ENCODE measurements at places on chromosomes 11 and 22.

DNA sequence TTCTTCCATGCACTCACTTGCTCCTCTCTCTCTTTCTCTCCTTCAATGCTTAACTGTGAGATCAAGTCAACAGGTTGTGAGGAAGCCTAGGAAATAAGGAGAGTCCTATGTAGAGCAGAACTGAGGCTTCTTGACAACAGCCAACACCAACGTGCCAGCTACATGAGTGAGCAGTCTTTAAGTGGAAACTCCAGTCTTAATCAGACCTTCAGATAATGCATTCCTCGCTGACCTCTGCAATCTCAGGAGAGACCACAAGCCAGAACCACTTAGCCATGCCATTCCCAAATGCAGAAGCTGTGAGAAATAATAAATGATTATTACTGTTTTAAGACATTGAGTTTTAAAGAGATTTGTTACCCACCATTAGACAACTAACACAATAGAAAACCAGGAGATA lies 6.1 kb upstream of the TEAD1 start:
- DNase-seq: no peak

GRCh38 chr11:12287374-12288211 lies 89.8 kb upstream of the PARVA start:
- DNase-seq: peak; percentile 39

- DNase-seq: no peak
These were observed 54.8 kb upstream of the FTH1 start for GRCh38 chr11:62022211-62022610.

GRCh38 chr11:114077482-114078305 lies 18.2 kb downstream of the ZBTB16 start:
- DNase-seq: no peak

DNA sequence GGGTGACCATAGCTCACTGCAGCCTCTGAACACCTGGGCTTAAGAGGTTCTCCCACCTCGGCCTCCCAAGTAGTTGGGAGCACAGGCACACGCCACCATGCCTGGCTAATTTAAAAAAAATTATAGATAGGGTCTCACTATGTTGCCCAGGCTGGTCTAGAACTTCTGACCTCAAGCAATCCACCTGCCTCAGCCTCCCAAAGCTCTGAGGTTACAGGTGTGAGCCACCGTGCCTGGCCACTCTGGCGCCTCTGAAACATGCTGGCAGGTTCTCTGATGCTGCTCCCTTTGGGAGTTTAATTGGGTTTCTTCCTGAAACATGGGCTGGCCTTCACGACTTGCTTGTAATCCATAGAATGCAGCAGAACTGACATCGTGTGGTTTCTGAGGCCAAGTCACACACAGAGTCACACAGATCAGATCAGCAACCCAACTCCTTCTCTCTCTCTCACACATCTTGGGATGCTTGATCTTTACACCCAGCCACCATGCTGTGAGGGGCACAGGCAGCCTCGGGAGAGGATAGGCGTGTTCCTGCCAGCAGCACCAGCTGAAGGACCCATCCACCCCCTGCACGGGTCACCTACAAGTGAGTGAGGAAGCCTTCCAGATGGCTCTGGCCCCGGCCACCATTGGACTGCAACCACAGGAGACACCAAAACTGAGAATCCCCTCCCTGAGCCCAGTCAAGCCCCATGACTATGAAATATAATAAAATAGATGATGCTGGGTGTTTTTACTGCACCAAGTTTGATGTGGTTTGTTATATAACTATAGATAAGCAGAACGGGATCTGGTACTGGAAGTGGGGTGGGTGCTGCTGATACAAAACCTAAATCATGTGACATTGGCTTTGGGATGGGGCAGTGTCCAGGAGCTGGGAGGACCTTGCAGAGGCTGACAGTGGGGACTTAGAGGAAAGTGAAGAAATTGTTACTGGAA lies 3.1 kb upstream of the GSC2 start:
- DNase-seq: no peak

DNA sequence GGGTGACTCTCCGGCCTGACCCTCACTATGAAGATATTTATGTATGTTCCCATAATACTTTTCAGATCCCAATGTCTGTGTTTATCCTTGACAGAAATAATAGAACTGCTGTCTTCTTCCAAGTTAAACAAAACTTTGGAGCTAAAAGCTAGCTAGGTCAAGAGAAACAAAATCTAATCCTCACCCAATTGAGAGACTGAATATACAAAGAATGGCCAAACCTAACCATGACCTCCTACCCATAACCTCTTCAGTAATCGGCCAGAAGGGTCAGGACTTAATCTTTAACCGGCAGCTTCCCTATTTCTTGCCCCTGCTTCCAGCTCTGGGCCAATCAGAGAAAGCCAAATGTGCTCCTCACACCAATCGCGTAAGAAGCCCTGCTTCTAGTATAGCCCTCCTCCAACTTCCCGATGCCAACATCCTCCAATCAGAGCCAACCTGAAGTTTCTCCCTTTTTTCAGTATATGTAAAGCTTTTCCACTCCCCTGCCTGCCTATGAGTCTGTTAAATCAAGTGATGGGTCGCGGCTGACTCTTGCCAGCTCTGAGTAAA lies 1.7 kb upstream of the DDX6 start:
- DNase-seq: peak; percentile 93

GRCh38 chr11:123143921-123144320 lies 51.1 kb downstream of the CLMP start:
- DNase-seq: no peak
